ENCODE measurements at places on chromosomes 1 and 21.

- DNase-seq, result no peak
Measured at GRCh38 chr1:239025223-239025622, 361.1 kb upstream of the CHRM3 start.

- DNase-seq, result no peak
Measured at GRCh38 chr1:187294421-187295201, 465.9 kb downstream of the PLA2G4A start.

DNA sequence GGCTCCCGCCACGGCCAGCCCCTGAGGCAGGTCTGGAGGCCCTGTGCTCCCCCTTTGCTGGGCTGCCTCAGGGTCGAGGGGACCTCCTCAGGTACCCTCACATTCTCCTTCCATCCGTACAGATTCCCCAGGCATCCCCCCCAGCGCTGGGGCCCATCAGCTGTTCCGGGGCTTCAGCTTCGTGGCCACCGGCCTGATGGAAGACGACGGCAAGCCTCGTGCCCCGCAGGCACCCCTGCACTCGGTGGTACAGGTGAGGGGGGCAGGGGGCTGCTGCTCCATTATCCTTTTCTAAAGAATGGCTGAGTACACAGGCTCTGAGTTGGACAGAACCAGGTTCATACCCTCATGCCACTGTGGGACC, 29.1 kb downstream of the RPS6KA1 start:
- no peak for DNase-seq

DNA sequence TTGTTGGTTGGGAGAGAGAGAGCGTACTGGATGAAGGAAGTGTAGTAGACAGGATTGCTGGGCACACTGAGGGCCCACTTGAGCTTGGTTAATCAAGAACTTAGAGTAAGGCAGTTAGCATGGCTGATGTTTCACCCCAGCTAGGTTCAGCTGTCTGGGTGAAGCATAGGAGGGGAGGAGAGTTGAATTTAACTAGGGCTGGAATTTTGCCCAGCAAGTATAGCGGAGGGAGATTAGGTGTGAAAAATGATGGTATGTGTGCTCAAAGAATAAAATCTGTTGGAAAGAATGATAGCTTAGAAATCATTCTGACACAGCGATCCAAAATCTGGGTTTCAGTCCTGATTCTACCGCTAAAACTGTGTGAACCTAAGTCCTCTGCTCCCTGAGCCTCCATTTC, 461.5 kb upstream of the PROX1 start:
- DNase-seq, result no peak

GRCh38 chr1:100387209-100387608, 34.9 kb downstream of the CDC14A start:
- DNase-seq, result no peak

- DNase-seq, result no peak
Measured at GRCh38 chr1:202621446-202621845, 88.8 kb downstream of the SYT2 start.

DNA sequence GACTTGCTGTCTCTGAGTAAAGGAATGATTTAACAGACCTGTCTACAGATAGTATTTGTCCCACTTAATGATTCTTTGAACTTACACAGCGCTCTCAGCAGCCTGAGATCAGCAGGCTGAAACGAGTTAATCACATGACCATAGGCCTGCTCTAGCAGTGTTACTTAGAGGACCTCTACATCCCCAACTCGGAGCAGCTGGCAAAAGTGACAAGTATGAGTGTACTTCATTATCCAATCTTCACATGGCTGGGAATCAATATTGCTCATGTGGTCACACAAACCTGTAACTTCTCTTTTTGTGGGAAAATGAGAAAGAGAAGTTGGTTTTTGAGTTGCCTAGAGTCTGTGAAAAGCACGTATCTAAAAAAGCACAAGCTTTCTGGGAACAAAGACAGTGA, 11.4 kb upstream of the ATP13A2 start:
- DNase-seq, result no peak

- no peak for DNase-seq
Measured at GRCh38 chr1:180815188-180815587, 97.5 kb upstream of the KIAA1614 start.

GRCh38 chr1:102097451-102097850, 100.7 kb upstream of the OLFM3 start:
- DNase-seq, result no peak

GRCh38 chr1:38831731-38832369, 27.7 kb downstream of the RRAGC start:
- no peak for DNase-seq

GRCh38 chr1:55773211-55773940, 558.2 kb upstream of the USP24 start:
- no peak for DNase-seq

DNA sequence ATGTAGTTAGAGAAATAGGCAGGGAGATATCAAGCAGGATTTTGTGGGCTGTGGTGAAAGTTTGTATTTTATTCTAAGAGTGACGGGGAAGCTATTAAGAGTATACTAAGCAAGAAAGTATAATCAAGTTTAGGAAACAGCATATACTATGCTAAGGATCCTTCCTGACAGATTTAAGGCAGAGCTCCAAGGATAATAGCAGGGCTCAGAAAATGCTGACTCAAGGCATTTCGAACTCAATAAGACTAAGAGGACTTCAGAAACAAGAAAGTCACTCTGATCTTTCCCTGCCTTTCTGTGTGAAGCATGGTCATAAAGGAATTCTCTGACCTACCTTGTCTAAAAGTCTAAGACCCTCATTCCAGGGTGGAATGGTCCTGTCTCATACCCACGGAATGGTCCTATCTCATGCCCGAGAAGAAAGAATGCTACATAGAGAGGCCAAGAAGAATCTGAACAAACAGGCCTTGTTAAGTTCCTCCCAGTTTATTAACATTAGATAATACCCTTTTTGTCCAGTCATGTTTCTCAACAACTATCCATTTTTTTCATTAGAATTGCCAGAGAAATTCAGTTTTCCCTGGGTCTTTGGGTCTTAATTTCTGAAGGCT, 59.1 kb downstream of the HFM1 start:
- DNase-seq, result no peak

DNA sequence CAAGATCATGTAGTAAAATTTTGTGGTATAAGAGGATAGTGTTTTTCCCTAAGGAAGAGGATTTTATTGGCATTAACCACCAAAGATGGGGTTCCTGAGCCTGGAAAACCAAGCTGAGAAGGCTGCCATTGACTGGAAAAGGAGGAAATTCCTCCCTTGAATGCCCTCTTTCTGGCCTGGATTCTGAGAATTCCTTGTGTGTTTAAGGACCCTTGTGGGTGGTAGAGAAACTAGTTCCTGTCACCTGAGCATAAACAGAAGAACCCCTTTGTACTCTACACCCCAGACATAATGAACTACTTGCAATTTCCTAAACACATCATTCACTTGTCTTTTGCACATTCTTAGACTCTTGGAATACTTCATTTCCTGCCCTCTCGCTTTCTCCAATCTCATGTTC, 33.1 kb upstream of the CEP350 start:
- DNase-seq, result no peak

- DNase-seq, result no peak
Measured at GRCh38 chr1:112793631-112794565, 78.8 kb upstream of the PPM1J start.

DNA sequence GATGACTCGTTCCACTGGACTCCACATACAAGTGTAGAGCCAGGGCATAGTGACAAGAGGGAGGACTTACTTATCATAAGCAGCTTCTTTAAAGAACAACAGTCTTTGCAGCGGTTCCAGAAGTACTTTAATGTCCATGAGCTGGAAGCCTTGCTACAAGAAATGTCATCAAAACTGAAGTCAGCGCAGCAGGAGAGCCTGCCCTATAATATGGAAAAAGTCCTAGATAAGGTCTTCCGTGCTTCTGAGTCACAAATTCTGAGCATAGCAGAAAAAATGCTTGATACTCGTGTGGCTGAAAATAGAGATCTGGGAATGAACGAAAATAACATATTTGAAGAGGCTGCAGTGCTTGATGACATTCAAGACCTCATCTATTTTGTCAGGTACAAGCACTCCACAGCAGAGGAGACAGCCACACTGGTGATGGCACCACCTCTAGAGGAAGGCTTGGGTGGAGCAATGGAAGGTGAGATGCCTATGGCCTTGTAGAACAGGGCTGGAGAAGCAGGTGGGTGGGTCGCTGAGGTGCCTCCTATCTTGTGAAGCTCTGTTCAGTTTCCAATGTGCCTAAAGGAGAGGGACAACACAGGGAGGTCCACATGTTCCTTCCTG, 12.1 kb downstream of the MIA3 start:
- no peak for DNase-seq

DNA sequence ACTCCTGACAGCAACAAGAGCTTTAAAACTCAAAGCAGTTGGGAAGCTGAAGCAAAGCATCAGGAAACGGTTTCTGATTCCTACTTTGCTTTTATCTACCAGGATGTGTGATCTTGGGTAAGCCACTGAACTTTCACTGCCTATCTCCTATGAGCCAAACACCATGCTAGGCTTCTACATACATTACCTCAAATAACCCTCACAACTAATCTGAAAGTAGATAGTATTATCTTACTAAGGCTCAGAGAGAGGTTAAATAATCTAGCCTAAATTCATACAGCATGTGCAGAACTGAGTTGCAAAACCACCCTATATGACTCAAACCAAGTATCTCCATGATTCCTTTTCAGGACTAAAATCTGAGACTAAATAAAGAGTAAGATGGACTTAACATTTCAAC, 83.8 kb downstream of the EVI5 start:
- DNase-seq, result no peak

DNA sequence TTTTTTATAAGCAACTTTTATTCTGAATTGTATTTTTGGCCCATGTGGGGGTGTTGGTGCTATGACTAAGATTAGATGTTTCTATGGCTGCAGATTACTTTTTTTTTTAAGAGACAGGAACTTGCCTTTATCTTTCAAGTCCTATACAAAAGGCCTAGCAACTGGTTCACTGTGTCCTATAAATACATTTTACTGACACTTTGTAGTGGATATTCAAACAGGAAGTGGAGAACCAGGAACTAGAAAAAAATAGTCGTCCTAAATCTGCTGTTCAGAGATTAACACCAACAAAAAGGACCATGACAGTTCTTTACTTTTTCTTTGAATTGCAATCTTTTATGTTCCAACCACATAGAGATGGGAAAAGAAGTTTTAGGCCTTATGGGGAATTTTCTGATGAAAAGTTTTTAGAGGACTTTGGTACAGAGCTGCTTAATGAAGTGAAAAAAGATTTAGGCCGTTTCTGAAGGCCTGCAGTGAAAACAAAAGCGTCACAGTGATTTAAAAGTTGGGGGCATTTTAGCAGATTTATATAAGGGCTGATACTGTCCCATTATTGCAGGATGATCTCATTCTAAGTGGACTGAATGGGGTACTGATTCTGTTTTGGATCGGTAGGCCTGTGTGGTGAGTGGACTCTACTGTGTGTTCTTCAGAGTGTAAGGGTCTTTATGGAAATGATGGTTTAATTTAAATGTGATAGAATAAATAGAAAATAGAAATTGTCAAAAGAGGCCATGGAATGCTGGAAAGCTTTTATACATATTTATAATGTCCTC, 136.4 kb upstream of the DEPDC1 start:
- no peak for DNase-seq

DNA sequence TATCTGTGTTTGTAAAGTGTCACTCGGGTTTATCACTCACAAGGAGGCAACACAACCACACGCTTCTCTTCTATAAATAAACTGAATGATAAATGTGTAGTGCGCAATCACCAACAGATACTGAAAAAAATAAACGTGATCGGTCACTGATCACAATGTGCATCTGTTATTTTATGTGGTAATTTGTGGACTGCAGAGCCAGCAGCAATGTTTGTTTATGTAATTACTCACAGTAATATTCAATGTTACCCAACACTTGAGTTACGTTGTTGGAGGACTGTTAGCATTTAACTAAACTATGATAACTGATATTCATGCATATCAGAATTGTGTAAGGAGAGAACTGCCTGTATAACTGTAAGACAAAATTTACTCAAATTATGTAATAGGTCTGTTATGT, 129.6 kb downstream of the USH2A start:
- no peak for DNase-seq

DNA sequence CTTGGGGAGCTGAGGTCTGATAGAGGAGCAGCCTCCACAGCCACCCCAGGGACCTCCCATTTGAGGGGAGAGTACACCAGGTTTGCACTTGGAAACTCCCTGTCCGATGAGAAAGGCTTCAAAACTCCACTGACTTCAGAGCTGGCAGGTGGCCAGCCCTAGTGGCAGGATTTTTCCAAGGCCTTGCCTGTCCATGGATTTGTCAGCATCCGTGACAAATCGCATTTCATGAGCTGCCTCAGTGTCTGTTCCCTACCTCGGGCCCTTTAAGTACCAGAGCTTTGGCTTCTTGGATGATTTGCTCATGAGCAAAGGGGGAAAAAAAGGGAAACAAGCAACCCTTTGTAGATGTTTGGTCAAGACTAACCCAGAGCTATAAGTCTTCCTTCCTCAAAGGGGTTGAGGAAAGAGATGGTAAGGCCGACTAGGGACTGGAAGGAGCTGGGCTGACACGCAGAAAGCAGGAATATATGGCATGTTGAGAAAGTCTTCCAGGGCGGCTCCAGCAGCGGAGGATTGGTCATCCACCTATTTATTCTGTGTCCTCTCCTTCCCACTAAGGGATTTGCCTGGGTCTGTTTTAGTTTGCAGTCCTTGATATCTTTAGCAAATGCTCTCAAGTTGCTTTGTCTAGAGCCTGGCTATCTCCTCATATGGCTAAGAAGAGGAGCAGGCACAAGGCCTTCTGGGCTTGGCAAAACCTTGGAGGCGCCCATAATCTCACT, 2.7 kb upstream of the HSPG2 start:
- DNase-seq, result no peak

DNA sequence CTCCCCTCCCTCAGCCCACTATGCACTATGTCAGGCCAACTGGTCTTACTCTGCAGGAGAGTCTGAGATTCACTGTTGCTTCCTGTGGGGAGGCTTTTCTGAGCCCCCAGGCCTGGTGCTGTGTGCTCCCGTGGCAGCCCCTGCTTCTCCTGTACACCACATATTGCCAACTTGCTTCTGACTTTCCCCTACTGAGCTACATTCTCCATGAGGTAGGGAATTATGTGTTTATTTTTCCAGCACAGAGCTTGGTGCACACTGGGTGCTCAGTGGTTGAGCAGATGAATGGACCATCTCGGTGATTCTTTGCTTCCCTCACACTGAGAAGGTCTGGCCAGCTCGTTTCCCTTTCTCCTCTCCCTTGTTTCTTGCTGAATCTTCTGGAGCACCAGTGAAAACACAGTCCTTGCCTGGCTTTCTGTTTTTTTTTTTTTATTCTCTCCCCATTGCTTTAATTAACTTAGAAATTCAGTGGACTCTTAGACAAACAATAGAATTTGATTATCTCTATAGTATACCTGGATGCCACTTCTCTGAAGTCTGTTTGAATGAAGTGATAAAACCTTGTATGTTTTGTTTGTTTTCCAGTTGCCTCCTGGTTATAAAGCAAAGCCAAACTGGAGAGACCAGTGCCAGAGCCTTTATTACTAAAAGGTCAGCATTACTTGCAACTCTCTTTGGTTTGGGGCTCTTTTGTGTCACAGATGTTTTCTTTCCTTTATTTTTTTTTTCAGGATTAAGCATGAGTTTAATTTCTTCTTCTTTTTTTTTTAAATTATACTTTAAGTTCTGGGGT, 50.3 kb upstream of the CNIH3 start:
- no peak for DNase-seq

- DNase-seq, result no peak
Measured at GRCh38 chr1:224256640-224257039, 73.3 kb downstream of the NVL start.
